B cell (primary cell): ENCODE measurements at places on chromosomes 11 and 22. TPM values are rescaled to one million over a fixed set of nuclear protein-coding genes. Genes with fewer than 3 reads are reported as not detected.

DNA sequence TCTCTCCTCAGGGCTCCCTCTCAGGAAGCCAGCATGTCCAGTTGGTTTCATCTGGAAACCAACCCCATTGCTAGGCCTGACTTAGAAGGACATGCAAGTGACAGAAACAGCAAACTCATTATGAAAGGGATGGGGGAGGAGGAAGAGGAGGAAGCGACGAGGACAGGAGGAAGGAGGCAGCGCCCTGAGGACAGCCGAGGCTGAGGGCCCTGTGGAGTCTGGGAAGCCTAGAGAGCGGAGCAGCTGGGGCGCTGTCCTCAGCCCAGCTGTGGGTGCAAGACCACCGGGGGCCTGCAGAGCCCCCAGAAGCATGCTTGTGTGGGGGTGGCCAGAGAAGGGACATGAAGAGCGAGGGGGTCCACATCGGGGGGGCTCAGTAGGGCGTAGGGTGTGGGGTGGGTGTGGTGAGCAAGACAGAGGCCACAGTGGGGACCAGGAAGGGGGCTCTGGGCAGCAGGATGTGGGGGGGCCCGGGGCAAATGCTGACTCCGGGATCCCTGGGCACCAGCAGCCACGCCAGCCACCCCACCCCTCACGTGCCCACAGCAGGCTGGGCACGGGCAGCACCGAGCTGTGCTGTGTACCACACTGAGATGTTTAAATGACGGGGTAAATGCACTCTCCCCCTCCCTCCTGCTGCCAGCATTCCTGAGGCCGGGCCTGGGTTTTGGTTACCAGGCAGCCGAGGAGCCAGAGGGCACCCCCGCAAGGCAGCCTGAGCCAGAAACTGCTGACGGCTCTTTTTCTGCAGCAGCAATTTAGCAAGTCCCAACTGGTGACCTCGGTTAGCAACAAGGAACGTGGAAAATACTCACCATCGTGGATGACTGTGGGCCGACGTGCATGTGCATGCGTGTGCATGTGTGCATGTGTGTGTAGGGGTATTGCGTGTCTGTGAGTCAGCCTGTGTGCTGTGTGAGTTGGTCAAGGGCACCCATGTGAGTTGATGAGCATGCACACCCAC lies 82.7 kb upstream of the LINC01488 start:
- DNase-seq, result no peak

DNA sequence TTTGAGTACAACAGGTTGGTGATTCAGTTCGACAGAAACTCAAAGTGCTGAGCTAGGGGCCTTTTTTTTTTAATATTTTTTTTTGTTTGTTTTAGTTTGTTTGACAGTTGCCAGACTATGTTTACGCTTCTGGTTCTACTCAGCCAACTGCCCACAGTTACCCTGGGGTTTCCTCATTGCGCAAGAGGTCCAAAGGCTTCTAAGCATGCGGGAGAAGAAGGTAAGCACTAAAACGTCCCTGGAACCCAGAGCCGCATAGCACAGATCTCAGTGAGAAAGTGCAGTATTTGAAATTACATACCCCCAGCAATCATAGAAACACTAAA lies 649 bp downstream of the PRRG4 start:
- no peak for DNase-seq

The MCAM gene
- total RNA-seq, result 0.29 and 0.42 TPM in 2 replicates

The GPR83 gene
- 0.32 and 0.37 TPM in 2 replicates for total RNA-seq

GRCh38 chr11:125308246-125308645 lies 143.7 kb downstream of the PKNOX2 start:
- DNase-seq, result no peak

GRCh38 chr22:49783036-49783746 lies 44.5 kb downstream of the BRD1 start:
- no peak for DNase-seq

DNA sequence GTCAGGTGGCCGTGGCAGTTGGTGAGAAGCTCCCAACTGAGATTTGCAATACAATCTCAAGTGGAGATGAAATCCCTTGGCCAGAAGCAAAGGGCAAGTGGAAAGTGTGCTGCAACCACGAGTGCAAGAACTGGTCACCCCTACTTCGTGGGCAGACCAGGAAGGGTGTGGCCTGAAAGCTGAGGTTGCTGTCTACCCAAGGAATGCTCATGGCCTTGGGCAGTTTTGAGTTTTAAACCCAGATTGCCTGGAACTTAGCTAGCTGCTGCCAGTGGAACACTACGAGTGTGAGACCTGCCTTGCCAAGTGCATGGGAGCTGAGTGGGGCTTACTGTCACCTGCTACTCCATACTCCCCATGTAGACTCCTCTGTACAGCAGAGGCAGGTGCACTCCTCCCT lies 113.3 kb upstream of the FAT3 start:
- no peak for DNase-seq

DNA sequence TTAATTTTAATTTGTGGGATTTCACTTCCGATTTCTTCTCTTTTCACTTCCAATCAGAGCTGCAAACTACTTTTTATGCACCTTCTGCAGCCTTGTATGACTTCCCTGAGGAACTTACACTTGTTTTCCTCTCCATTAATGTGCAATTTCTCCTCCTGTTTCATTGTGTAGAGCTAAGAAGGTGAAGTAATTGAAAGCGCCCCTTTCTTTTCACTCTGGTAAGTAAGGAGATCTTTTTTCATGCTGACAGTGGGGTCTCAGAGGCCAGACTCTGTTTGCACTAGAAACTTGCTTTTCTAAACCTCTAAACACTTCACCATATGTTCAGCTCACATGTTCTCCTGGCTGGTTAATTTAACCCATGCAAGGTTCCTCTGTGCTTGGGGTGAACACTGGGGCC lies 117.0 kb downstream of the FANCF start:
- no peak for DNase-seq

The AGBL2 gene
- 13.6 and 17.0 TPM in 2 replicates for total RNA-seq

The RPS25 gene
- 1,713 and 1,823 TPM in 2 replicates for total RNA-seq

The OR8A1 gene
- not detected in 2 replicates for total RNA-seq

DNA sequence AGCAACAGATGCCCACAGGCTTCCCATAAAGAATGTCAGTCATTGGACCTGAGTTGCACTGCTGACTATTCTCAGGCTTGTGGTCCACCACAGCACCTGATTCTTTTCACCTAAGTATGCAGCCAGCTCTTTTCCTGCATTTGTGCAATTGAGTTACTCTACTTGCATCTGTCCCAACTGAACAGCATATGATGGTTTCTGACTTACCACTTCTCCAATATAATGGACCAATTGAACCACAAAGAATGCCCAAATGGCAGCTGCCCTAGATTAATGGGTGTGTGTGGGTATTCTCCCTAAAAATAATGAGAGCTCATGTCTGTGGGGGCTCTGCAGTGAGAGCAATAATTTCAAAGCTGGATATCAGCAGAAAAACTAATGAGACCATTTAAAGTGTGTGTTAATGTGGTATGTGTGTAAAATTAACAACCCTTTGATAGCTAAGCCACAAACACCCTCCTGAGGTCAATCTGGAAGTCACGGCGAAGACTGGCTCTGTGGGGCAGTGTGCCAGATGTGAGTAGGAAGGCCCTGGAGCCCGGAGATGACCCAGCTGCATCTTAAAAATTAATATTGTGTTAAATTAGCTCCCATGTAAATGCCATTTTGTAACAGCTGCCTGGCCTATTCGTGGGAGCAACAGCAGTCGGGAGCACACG lies 43.8 kb downstream of the SC5D start:
- DNase-seq, result no peak

GRCh38 chr22:19850763-19851109 lies 3.9 kb downstream of the GNB1L start:
- DNase-seq, result no peak

GRCh38 chr11:34976496-34977088 lies 60.2 kb downstream of the PDHX start:
- no peak for DNase-seq

GRCh38 chr11:27158456-27159334 lies 118.1 kb downstream of the BBOX1 start:
- DNase-seq, result no peak

The ZNF215 gene
- 2.0 and 2.8 TPM in 2 replicates for total RNA-seq

The C22orf23 gene
- not detected in 2 replicates for total RNA-seq
